ENCODE measurements at places on chromosomes 7 and 10.

DNA sequence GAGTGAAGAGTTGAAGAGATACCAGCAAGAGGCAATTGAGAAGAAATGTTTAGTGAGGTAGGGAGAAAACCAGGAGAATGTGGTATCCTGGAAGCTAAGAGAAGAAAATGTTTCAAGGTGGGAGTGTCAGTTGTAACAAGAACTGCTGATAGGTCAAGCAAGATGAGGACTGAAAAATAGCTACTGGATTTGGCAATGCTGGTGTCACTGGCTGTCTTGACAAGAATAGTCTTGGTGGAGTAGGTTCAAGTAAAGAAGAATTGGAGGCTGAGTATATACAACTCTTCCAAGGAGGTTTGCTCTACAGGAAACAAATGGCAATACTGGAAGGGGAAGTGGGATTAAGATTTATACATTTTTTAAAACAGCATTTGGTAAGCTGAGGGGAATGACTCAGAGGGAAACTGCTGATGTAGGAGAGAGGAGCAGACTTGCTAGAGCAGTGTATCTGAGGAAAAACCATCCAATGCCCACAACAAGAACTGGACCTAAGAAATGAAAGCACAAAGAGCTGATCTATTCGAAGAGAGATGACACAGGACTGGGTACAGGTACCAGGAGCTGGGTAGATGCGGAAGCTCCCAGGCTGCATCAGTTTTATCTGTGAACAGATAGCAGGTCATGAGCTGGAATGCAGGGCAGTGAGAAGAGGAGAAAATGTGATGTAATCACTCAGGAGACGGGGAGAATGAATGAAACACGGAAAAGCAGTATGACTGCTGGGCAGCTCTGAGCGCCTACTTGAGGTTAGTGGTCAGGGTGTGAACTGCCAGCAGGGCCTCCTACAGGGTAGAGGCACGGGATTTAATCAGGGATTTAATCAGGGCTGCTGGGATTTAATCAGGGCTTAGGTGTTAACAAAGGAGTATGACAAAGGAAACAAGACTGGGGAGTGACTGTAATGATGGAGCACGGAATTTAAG is 34.5 kb downstream of the FAM25A start:
- no peak for DNase-seq

GRCh38 chr7:128206017-128206746 is 34.9 kb upstream of the LEP start:
- no peak for DNase-seq

DNA sequence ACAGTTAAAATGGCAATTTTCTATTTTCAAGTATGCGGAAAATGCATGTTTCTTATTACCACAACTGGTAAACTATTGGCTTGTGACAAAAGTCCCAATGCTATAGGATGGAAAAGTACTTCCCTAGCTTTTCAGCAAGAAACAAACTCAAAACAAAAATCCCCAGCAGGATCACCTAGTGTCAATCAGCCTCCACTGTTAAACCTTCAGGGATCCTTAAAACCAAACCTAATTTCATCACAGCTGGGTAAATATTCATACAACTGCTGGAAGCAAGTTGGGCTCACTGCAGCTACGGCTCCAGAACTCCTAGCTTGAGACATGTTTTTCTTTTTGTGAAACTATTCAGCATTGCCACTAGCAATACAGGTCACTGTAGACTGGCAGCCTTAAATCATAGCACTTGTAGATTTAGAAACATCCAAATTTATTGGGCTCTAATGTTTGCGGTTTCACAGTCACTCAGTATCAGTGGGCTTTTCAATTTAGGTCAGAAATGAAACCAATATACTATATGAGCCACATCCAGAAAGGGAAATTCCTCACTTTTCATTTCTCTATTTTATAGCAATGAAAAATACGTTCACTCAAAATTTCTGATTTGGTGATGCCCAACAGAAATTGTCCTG is 145.2 kb upstream of the ANK3 start:
- DNase-seq, result no peak

GRCh38 chr10:125605167-125605566 is 77.8 kb downstream of the TEX36 start:
- DNase-seq, result no peak

DNA sequence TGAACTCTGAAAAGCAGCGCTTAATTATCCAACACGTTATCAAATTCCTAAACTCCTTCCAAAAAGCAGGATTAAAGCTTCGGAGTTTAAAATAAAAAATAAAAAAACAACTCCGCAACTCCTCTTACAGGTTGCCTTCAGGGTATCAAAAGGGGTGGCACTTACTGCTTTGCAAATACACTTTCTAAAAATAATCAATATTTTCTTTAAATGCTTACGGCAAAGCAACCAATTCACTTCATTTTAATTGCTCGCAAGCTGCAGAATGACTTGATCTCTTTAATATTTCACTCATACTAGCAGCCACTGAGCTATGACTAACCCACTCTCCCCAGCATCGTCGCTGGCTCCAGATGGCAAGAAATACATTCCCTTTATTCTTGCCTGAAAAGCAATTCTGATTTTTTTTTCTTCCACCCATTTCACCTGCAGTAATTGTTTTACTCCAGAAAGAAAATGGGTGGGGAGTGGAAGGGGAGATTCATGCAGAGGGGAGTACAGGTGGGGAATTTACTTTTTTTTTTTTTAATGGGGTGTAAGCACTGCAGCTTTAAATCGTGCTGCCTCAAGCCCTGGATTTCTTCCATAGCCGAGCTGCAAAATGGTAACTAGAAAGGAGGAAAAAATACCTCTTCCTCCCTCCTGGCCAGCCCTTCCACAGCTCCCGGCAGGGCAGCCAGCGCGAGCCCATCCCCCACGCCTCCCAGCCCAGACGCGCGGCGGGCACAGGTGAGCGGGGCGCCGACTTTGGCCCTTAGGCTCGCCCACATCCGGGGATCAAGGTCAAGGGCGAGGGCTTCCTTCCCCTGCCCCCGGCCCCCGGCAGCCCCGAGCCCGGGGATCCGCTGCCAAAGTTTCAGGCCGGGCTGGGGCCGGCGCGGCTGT is 54.2 kb upstream of the FHIP2A start:
- DNase-seq, result peak; percentile 27

DNA sequence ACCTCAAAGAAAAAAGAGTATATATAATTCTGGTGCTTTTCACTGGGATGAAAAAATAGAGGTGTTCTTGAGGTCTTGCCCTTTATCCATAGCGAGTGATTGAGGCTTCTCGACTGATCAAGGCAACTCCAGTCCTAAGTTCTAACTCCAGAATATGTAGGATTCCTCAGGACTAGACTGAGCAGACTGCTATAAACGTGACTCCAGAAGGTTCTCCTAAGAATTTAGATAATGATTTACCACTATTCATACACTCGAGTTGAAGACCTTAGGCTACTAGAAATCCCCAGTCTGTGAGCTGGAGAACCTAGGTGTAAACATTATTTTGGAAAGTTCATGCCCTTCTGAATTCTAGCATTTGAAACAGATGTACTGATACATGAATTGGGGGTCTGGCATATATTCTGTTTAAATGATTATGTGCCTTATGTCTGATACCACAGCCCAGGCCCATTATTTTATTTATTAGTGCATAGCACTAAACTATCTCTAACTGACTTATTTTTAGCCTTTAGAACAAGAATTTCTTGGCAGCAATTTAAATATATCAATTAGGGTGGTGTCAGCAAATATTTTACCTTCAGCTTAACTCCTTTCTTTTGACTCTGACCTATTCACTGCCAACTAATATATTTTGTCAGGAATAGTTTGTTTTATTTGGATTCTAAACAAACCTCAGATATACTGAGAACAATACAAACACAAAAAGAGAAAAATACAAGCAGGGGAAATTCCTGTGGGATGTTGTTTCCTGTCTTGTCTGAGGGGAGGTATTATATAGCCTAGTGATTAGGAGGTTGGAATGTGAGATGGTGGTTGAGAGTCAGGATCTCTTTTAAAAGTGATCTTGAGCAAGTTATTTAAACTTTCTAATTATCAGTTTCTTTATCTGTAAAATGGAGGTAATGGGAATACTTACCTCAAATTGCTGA is 75.8 kb downstream of the PODXL start:
- DNase-seq, result no peak

- no peak for DNase-seq
Observed at GRCh38 chr7:5332579-5332978, 49.8 kb downstream of the SLC29A4 start.

GRCh38 chr7:150949971-150950491 is 28.1 kb downstream of the KCNH2 start:
- DNase-seq, result no peak

DNA sequence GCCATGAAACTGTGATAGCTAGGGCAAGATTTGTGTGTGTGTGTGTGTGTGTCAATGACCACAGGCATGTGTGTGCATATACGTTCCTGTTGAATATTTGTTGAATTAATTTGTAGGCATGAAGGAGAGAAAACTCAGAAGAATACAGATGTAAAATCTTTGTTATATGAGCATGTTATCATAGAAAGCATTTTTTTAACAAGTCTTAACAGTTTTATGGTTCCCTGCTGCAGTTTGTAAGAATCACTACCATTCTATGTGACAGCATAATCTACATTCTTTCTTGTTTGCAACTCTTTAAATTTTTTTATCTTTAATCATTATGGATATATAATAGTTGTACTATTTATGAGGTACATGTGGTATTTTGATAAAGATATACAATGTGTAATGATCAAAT is 130.3 kb downstream of the CD36 start:
- no peak for DNase-seq

DNA sequence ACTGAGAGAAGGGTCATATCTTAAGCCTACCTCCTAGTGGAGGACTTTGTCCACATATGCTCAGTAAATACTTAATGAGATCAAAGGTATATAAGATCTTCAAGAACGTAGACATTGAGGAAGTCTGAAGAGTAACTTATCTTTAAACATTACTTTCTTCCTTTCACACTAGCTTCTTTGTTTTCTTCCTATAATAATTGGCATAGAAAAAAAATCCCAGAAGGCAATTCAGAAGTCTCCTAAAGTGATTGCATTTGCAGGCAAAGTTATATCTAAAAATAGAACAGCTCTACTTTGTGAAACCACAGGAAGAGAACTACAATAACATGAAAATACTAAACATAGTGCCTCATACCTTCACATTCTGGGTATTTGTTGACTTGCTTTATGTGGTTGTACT is 150.4 kb downstream of the PPP1R3A start:
- DNase-seq, result no peak

GRCh38 chr10:116870949-116871348 is 21.6 kb downstream of the ENO4 start:
- no peak for DNase-seq

DNA sequence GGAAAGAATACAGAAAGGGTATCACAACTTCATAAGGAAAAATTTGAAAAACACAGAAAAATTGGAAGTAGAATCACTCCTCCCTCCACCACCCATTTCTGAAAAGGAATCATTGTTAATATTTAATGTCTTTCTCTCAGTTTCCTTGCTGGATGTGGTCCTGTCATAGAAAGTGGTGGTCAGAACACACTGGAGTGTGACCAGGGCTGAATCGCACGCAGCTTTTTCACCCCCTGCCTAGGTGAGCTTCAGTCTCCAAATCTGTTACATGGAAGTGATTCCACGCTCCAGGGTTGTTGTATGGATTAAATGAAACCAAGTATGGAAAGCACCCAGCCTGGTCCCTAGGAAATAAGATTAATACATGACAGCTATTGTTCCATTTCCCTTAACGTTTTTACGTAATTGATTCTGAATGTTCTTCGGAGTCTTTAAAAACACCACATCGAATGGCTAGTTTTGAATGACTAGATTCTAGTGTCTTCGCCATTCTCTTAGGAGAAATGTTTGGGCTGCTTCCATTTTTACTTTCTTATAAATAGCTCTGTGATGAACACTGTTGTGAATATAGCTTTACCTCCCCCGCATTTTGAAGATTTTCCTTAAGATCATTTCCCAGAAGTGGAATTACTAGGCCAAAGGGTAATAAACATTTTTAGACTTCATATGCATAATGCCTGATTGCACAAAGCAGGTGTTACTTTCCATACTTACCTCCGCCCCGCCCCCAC is 10.9 kb upstream of the DUSP5 start:
- no peak for DNase-seq

GRCh38 chr10:71684356-71685173 is 35.0 kb downstream of the C10orf105 start:
- no peak for DNase-seq

DNA sequence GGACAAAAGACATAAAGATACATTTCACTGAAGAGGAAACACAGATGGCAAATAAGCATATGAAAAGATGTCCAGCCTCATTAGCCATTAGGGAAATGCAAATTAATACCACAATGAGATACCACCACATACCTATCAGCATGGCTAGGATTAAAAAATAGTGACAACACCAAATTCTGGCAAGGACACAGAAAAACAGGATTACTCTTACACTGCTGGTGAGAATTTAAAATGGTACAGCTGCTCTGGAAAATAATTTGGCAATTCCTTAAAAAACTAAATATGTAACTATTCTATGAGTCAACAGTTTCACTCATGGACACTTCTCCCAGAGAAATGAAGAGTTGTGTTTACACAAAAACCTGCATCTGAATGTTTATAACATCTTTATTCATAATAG is 121.1 kb downstream of the C10orf90 start:
- no peak for DNase-seq

GRCh38 chr10:93726024-93726423 is 23.6 kb upstream of the FRA10AC1 start:
- no peak for DNase-seq

DNA sequence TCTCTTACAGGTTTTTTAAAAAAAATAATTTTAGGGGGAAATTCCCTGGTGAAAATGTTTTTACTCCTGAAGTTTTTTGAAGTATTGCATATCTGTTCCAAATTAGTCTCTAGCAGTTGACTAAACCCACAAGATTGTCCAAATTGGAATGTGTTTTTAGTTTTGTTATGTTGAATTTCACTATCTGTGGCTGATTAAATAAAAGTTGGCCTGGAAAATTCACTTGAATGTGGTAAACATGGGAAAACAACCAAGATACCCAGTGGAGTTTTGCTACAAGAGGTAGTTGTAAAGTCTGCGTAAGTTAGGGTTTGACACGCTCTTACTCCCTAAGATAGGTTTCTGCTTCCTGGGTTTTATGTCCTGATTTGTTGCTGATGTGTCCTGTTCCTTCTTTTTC is 3.3 kb downstream of the TSGA13 start:
- DNase-seq, result no peak

DNA sequence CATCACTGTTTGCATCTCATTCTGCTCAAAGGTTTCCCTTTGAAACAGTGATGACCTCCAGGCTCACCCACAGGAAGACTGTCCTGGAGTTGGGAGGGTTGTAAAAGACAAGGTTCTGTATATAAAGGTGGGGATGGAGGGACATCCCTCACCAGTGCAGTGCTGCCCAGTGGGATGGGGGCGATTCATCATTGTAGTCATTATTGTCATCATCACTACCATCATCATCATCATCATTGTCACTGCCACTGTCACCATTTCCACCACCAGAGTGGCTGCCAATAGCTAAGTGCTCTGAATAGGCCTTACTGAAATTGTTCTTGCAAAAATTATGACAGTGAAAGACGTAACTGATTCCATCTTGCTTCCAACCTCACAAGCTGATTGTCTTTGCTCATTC is 24.7 kb downstream of the MRPS24 start:
- DNase-seq, result no peak

DNA sequence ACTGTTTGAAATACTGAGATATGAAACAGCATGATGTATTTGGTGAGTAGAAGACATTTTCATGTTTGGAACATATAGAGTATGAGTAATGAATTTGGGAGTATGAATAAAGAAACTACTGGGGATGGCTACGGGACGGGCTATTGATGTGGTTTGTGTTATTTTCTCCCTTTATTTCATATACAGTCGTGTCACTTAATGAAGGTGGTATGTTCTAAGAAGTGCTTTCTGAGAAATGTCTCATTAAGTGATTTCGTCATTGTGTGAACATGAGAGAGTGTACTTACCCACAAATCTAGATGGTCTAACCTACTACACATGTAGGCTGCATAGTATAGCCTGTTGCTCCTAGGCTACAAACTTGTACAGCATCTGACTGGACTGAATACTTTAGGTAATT is 106.3 kb downstream of the CCNY start:
- DNase-seq, result no peak
